Stimulated activated naive B cell treated with anti-CD40 and anti-IgM and Interleukin-4, amounts not matched to agents 10 μg/mL and 1 μg/mL and 100 μg/mL, for 72 hours (primary cell): ENCODE measurements at places on chromosomes 3 and 15.

GRCh38 chr3:7874116-7874515 is 627.5 kb upstream of the LMCD1 start:
- no peaks in the 10 kb centered on the region for H3K27me3 ChIP-seq
- H3K36me3 ChIP-seq = no peaks in the 10 kb centered on the region
- no peak overlapping the region for H3K27ac ChIP-seq

DNA sequence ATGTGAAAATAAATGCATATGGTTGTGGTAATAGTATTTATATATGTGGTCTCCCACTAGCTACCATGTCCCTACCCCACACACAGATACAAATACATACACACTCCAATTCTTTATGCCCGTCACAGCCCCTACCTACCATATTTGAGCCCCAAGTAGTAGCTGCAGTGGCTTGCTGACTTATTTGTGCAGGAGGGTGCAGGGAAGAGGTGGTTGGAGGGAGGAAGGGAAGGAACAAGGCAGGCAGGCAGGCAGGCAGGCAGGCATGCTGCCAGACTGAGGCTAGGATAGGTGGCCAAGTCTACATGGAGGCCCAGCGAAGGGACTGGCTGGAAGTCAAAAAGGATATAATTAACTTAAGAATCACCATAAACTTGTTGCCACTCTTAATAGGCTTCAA is 82.9 kb downstream of the SCN11A start:
- H3K27me3 ChIP-seq = peaks cover 6% of the 10 kb centered on the region
- no peak for DNase-seq
- H3K4me3 ChIP-seq = no peak overlapping the region

- peak; percentile 66 for DNase-seq
- no peaks in the 10 kb centered on the region for H3K27me3 ChIP-seq
- peak overlapping the region; percentile 100 for H3K27ac ChIP-seq
- peaks cover 20% of the 10 kb centered on the region for H3K36me3 ChIP-seq
These were observed 593 bp downstream of the CIAO2A start for GRCh38 chr15:64092864-64093626.

GRCh38 chr15:64653757-64654156 is 121.6 kb downstream of the RBPMS2 start:
- H3K4me3 ChIP-seq = no peak overlapping the region
- no peak for DNase-seq
- H3K27ac ChIP-seq = no peak overlapping the region
- peaks cover 4% of the 10 kb centered on the region for H3K36me3 ChIP-seq
- H3K27me3 ChIP-seq = no peaks in the 10 kb centered on the region

DNA sequence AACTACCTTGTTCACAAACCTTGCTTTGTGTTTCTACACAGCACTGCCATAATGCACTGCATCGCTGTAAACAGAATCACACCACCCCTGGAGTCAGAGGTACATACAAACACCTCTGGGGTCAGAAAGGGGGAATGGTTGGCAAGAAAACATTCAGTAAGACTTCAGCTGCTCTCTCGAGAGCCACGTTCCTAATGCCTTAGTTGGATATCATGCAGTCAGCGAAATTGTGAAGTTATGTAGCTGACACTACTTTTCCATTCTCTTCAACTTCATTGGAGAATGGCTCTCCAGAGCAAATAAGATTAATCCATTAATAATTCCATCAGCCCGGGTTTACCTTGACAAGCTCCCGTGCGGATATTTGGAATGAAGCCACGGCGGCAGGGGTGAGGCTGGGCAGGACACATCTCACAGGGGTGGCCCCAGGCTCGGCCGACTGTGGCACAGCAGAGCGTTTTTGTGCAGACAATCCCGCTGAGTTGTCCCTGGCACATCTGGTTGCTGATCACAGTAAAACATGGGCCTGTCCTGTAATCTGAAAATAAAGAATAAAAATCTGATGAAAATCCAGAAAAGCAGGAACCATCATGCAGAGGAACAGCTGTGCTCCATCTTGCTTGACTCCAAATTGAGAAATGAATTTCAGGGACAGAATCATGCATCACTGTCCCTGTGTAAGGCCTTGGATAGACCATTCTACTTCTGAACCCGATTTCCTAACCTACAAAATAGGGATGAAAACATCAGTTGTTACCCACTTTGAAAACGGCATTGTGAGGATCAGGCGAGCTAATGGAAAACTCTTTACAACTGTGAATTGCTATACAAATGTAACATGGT is 108.0 kb downstream of the FBN1 start:
- no peak overlapping the region for H3K4me3 ChIP-seq
- no peaks in the 10 kb centered on the region for H3K4me1 ChIP-seq
- H3K36me3 ChIP-seq = no peaks in the 10 kb centered on the region
- no peak for DNase-seq

GRCh38 chr3:7285505-7285904 is 424.6 kb downstream of the GRM7 start:
- no peaks in the 10 kb centered on the region for H3K27me3 ChIP-seq
- no peak for DNase-seq

DNA sequence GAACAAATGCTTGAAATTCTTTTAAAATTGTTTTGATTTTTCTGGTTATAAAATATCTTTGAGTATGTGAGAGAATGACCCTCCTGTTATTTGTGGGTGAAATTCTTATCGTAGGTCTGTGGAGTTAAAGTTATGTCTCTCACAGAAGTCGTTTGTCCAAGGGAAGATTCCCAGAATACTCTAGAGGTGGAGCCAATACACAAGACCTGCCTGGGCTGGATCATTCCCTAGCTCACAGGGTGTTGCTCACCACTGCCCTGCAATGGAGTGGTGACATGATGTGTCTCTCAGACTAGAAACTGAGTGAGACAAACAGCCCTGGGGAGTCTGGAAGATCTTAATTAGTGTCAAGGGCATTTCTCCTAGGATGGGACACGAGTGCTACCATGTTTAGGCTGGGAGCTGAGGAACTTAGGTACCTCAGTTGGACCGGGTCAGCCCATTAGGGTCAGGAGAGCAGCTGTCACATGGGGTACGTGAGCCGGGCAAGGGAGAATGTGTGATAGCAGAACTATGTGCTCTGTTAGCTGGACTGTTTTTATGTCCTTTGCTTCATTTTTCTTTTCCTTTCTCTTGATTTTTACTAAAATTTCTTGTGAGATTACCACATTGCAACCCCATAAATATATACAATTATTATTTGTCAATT is 53.6 kb upstream of the MYO5C start:
- no peak overlapping the region for H3K4me3 ChIP-seq
- DNase-seq = no peak
- H3K27ac ChIP-seq = no peak overlapping the region
- H3K36me3 ChIP-seq = peaks cover 38% of the 10 kb centered on the region

GRCh38 chr3:25453619-25454004 is 25.5 kb downstream of the RARB start:
- no peaks in the 10 kb centered on the region for H3K4me1 ChIP-seq
- H3K36me3 ChIP-seq = no peaks in the 10 kb centered on the region
- no peak overlapping the region for H3K4me3 ChIP-seq
- H3K27ac ChIP-seq = no peak overlapping the region

DNA sequence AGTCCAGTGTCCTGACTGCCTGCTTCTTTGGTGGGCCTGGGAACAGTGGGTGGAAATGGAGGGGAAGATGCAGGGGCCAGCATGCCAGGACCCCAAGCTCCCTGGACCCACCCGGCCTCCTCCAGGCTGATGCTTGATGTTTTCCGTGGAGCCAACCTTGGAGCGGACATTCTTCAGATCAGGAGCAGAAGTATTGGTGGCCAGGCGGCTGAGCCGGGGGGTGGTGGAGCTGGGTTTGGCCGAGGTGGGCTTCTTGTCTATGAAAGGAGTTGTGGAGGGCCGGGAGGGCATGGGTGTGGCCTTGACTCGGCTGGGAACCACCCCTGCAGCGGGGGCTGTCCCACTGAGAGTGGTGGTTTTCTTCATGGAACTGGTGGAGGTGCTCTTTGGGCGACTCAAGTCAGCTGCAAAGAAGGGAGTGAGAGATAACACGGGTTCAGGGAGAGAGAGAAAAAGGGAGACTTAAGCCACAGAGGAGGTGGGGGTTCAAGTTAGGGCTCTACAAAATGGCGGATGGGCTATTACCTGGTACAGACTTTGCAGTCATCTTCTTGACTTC is 67.8 kb downstream of the DHX30 start:
- no peaks in the 10 kb centered on the region for H3K27me3 ChIP-seq
- peaks cover 65% of the 10 kb centered on the region for H3K36me3 ChIP-seq
- H3K27ac ChIP-seq = no peak overlapping the region
- no peak overlapping the region for H3K4me3 ChIP-seq
- H3K4me1 ChIP-seq = no peaks in the 10 kb centered on the region

DNA sequence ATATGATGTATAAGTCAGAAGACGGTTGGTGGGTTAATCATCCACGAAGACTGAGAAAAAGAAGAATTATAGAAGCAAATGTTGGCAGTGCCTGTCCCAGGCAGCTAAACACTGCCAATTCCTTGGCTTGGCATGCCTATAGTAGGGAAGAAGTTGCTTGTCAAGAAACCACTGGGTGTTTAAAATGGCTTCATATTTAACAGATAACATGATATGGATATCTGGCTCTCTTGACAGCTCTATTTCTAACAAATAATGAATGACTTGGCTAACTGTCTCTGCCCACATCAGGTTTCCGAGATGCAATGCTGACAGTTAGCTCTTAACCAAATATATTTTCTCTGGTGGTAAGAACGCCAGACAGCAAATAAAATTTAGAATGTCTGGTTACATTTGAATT is 341.7 kb upstream of the KCNMB2 start:
- no peak overlapping the region for H3K4me3 ChIP-seq
- no peak for DNase-seq
- no peaks in the 10 kb centered on the region for H3K4me1 ChIP-seq
- H3K27me3 ChIP-seq = no peaks in the 10 kb centered on the region
